ENCODE measurements at places on chromosomes 5 and 9.
A peak's percentile ranks its signal among the peaks of the same experiment; 100 is the strongest.

DNA sequence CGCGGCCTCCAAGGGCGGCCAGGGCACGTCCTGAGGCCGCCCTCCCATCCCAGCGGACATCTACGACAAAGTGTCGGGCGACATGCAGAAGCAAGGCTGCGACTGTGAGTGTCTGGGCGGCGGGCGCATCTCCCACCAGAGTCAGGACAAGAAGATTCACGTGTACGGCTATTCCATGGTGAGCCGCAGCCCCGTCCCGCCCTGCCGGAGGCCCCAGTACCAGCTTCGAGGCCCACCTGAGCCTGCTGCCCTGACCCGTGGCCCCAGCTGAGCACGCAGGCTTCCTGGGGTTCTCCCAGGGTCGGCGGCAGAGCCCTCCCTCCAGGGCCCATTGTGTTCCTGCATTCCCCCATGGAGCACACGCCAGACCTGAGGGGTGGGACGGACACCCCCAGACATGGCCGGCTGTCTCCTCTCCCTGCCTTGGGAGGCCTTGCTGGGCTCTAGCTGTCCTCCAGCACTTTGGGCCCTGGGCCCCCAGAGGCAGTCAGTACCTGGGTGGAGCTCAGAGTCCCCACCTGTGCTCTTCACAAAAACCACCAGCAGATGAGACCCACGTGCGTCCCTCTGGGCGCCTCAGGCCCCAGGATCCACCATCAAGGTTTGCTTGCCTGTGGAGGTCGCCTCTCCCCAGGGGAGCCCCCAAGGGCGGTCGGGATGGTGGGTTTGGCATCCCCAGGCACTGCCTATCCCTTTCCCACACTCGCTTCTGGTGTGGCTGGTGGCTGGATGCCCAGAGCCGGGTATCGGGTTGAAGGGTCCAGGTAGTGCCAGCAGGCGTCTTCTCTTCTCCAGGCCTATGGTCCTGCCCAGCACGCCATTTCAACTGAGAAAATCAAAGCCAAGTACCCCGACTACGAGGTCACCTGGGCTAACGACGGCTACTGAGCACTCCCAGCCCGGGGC, 1.0 kb downstream of the PHPT1 start:
- DNase-seq: no peak

GRCh38 chr9:126790561-126790960, 14.3 kb upstream of the ZBTB43 start:
- no peak for DNase-seq

GRCh38 chr5:36099748-36100147, 33.1 kb upstream of the UGT3A2 start:
- no peak for DNase-seq

- DNase-seq: no peak
These were observed 2.2 kb upstream of the GDNF start for GRCh38 chr5:37842048-37842447.

DNA sequence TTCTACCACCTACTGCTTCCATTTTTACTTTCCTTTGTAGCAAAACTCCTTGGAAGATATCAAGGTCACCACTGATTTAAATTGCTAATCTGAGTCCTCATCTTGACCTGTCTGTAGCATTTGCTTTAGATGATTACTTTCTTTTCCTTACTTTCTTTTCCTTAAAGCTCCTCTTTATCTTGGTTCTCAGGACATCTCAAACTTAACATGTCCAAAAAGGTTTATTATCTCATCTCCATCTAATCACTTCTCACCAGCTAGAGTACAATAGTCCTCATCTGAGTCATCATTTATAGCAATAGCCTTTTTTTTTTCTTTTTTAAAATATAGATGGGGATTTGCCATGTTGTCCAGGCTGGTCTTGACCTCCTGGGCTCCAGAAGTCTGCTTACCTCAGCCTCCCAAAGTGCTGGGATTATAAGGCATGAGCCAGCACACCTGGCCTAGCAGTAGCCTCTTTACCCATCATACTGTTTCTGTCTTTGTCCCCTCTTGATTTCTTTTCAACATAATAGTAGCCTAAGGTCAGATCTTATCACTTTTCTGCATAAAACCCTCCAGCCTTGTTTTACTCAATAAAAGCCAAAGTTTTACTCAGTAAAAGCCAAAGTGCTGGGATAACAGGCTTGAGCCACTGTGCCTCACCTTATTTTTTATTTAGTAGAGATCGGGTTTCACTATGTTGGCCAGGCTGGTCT, 32.9 kb upstream of the GPR21 start:
- no peak for DNase-seq

DNA sequence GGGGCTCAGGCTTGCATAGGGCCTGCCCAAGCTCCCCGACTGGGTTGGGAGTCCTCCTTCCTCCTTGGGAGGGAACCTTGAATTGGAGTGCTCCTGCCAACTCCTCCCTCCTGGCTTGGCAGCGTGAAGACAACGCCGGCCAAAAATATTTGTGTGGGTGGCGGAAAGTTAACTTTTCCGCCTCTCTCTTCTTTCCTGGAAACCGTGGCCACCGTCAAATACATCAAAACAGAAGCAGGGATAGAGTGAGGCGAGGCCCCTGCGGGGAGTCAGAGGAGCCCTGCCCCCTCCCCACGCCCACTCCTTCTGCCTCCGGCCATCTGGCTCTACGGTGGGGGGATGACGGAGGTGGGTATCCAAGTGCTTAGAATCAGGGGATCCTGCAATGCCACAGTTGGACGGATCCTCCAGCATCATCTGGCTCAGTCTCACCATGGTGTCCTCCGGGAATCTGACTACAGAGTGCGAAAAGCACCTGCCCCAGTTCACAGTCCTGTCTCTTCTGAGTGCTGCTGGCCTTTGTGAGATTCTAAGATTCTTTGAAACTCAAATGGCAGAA, 25.2 kb upstream of the SYNPO start:
- no peak for DNase-seq

DNA sequence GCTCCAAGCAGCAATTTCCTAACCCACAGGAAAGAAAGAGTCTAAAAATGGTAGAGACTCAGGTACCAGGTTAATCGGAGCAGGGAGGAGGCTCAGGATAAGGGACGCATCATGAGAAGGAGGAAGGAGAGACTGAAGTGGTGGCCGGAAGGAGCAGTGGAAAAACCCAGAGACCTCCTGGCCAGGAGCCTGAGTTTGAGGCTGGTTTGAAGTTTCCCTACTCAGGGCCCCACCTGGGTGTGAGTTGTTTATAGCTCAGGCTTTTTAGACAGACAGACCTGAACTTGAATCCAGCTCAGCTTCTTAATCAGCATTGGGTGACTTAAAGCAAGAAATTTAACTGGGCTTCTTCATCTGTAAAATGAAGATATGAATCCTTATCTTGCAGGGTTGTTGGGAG, 11.9 kb upstream of the AQP7 start:
- no peak for DNase-seq

DNA sequence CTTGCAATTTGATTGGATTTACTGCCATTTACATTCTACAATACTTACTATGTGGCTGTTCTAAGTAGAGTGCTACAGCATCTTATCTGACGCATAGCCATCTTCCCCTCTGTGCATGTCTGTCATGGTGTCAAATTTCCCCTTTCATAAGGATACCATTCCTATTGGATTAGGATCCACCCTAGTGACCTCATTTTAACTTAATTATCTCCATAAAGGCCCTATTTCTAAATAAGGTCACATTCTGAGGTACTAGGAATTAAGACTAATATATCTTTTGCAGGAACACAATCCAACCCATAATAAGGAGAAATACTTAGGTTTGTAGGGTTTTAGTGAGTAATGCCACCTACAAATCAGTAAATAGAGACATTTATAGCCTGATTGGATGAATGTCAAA, 268.0 kb downstream of the ADAMTSL1 start:
- no peak for DNase-seq

GRCh38 chr5:137128012-137128411, 371.1 kb downstream of the SPOCK1 start:
- no peak for DNase-seq

GRCh38 chr5:149765932-149766331, 35.8 kb downstream of the PPARGC1B start:
- DNase-seq: no peak

DNA sequence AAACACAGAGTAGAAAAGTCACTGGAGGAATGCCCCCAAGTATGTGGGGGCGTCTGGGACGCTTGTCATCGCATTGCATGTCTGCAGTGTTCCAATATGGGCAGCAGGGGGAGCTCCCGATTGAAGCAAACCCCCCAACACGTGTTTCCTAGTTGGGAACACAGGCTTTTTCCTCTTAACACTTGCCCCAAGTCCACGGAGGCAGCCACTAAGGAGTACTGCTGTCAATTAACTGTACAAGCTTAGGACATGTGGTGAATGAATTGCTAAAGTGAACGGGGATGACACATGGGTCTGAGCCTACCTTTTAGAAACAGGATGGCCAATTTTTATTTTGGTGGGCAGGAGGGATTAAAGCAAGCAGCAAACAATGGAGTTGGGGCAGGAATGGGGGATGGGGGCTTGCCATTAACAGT, 2.2 kb downstream of the GABRB2 start:
- DNase-seq: peak; percentile 37

DNA sequence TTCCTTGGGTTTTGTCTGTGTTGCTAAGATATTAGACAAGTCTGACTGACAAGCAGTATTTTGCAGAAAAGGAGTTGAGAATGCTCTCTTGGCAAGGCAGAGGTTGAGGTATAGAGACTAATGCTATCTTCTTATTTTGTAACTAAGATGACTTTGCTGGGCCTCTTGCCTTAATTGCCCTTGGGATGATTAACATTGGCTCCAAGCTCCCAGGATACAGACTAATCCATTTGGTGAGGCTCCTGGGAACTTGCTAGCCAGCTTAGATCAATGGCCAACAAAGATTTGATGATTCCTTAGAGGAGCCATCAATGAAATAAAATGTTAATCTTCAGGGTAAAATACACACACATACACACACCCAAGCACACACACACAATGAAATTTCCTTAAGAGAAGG, 28.7 kb upstream of the AP3B1 start:
- no peak for DNase-seq

DNA sequence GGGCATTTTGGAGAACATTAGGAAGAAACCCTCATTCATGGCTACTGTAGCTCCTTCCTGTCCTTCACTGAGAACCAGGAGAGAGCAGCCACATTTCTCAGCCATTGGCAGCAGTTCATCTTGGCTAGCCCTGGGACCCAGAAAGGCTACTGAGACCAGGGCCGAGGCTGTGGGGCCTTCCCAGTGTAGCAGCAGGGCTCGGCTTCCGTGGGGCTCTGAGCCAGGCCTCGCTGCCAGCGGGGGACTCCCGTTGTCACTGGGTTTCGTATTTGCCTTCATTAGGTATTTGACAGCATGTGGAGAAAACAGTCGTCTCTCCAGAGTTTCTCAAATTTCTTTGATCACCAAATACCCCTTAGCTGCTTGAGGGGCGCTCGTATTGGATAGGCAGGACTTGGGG, 37.3 kb upstream of the PRDM12 start:
- no peak for DNase-seq

DNA sequence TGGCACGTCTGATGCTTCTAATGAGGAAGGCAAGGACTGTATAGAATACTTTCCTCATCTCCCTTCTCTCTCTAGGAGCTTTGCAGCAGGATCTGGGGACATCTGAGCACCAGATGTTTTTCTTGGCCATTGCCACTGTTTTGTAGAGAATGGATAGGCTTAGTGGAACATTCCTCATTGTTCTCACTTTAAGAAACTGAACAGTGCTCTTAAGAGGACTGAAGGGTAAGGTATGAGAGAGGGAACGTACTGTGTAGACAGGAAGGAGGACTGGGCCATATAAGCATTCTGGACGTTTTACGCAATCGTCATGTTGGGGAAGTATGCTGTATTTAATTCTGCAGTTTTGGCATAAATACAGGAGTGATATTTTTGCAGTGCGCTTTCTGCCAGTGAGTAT, 70.6 kb downstream of the SMARCA2 start:
- DNase-seq: no peak

DNA sequence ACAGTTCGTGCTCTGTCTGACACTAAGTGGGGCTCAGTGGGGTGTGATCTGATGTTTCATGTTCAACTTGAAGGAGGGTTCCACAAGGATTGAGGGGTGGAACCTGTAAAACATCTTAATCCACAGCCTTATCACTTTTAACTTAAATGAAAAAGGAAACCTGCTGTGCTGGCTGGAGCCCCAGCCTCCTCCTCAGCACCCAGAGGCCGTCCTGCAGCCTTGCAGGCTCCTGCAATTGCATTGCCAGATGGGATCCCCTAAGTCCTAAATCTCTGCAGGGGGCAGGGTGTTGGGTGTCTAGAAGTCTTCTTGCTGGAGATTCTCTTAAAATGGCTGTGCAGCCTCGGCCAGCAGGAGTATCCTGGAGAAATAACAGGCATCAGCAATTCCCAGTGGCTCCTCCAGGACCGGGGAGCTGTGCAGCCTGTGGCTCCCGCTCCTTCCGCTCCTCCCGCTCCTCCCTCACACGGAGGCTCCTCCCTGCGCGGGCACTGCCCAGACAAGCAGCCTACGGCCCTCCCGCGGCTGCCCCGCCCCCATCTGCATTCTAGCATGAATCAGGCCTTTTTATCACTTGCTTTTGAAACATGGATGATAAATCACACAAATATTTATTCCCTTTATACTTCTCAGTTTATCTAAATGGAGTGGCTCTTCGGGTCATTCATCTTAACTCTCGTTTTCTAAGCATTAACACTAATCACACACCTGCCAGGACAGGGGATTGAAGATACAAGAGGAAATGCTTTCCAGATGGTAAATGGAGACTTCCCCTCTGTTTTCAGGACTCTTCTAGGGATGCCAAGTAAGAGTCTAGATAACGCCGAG, 131.0 kb downstream of the ADAMTS16 start:
- peak; percentile 43 for DNase-seq

DNA sequence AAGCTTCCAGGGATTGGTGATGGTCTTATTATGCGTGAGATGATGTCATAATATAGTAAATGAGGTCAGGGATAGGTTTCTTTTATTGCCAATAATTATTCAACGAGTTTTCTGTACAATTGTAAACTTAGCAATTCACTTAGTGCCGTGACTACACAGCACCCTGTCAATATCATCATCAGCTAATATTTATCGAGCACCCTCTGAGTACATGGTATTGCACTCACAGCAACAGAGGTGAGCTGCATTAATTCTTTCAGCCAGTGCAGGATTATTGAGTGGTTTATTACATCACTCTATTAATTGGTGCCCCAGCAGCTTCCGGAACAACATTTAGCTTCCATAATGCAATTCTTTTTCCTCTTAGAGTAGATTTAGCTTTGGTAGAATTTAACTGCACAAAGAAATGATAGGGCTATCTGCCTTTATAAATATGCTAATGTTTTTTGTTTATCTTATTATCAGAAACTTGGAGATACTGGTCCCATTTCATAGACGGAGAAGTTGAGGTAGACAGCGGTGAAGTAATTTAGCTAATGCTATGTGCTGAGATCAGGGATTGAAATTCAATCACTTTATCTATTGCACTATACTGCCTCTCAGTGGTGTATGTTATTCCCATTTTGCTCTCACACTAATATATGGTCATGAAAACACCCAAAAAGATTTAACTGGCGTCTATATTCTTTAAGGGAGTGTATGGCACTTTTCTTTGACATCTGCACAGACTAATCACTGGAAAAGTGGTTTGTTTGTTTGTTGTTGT, 726.1 kb upstream of the WWC1 start:
- DNase-seq: no peak
